ENCODE measurements at places on chromosomes 1 and 21. TPM values are rescaled to one million over a fixed set of nuclear protein-coding genes. Genes with fewer than 3 reads are reported as not detected.

GRCh38 chr1:231393668-231394067, 28.4 kb downstream of the EGLN1 start:
- H3K27ac ChIP-seq = peak overlapping the region; percentile 31
- DNase-seq = no peak
- peaks cover 62% of the 10 kb centered on the region for H3K4me1 ChIP-seq
- no peak overlapping the region for H3K4me3 ChIP-seq

DNA sequence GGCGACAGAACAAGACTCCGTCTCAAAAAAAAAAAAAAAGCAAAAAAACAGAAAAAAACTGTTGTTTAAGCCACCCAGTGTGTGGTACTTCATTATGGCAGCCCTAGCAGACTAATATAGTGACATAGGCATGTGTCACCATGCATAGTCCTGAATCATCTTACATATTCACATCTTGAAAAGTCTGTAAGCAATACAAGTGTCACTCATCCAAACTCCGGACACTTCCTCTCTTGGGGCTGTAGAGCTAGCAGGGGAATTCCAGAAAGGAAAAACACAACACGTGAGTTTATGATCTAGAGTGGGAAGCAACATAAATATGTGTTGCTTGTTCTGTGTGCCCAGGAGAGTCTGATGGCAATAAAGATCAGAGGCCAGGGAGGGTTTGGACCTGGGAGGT, 81.6 kb upstream of the KCNE2 start:
- H3K27ac ChIP-seq = no peak overlapping the region
- no peak overlapping the region for H3K4me3 ChIP-seq
- H3K4me1 ChIP-seq = no peaks in the 10 kb centered on the region
- DNase-seq = peak; percentile 61
- no peaks in the 10 kb centered on the region for H3K27me3 ChIP-seq

DNA sequence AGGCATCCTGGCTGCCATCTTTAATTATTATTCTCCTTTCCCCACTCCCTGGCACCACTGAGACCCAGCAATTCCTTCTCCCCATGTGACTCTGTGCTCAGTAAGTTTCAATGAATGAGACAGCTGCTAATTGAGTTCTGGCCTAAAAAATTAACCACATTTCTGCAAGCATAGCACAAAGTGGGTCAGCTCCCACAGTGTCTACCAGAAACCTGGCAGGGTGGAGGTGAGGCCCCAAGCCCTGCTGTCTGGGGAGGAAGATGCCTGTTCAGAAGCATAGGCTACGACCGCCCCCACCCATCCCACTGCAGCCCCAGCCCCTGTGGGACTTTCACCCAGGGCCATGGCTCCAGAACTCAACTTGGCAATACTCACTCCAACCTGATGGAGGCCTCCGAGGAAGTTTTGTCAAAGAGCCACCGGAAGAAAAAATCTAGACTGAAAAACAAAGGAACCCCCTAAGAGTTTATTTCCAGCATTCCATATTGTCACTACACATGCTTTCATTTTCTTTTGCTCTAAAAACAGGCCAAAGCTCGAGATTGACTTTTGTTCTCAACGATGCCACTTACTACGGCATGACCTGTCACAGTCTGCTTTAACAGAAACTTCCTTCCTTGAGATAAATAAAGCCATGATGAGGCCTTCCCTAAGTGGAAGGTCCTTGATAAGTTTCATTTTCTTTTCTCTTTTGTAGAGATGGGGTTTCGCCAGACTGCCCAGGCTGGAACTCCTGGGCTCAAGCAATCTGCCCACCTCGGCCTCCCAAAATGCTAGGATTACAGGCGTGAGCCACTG, 26.5 kb downstream of the TMEM63A start:
- DNase-seq = no peak
- no peak overlapping the region for H3K27ac ChIP-seq
- H3K27me3 ChIP-seq = no peaks in the 10 kb centered on the region
- H3K4me3 ChIP-seq = no peak overlapping the region
- peaks cover 6% of the 10 kb centered on the region for H3K36me3 ChIP-seq

DNA sequence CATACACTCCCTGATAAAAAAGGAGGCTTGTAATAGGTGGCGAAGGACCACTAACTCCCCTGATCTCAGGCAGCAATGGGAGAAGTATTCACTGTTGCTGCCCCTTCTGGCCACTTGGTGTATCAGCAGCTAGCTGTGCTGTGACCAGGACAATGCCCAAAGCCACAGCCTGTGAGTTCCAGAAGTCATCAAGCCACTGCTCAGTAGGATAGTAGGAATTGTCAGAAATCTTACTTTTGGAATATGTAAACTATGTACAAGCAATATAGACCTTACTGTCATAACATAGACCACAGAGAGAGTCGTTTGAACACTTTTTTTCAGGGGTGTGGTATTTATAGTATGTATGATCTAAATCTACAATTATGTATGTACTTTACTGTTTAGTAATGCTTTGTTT, 248.3 kb upstream of the CAMK1G start:
- peak; percentile 62 for DNase-seq
- no peaks in the 10 kb centered on the region for H3K36me3 ChIP-seq
- peaks cover 13% of the 10 kb centered on the region for H3K27me3 ChIP-seq
- H3K27ac ChIP-seq = no peak overlapping the region
- H3K4me3 ChIP-seq = no peak overlapping the region

DCDC2B gene
- not detected for total RNA-seq

- 0 out of 2 replicates have a peak, but pooled peaks cover 10% of the 10 kb centered on the region for H3K4me1 ChIP-seq
- DNase-seq = no peak
- H3K36me3 ChIP-seq = no peaks in the 10 kb centered on the region
- H3K4me3 ChIP-seq = no peak within 1 kb of the TSS
These were observed at the start of gene IL10 for GRCh38 chr1:206772243-206772937. TSS of gene IL10 (minus strand) at chr1:206772494. CDS start at chr1:206772435, 59 bp downstream.

- H3K36me3 ChIP-seq = no peaks in the 10 kb centered on the region
- no peaks in the 10 kb centered on the region for H3K4me1 ChIP-seq
- DNase-seq = no peak
These were observed 361.8 kb downstream of the NEGR1 start for GRCh38 chr1:71920556-71920955.

DNA sequence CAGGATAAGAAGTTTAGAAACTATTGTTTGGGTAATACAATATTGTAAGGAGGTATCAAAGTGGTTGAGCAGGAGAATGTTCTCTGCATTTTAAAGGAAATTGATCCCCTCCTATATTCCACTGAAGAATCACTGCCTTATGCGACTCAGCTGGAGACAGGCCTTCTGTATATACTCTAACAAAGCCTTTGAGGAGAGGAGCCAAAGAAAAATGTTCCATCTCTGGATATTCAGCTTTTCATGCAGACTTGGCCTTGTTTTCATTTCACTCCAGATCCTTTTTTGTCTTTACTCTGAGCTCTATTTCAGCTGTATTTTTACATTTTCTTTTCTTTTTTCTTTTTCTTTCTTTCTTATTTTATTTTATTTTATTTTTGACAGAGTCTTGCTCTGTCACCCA, 42.1 kb upstream of the S1PR1 start:
- H3K4me3 ChIP-seq = no peak overlapping the region
- peaks cover 9% of the 10 kb centered on the region for H3K4me1 ChIP-seq
- H3K36me3 ChIP-seq = no peaks in the 10 kb centered on the region
- no peaks in the 10 kb centered on the region for H3K27me3 ChIP-seq

- H3K36me3 ChIP-seq = peaks cover 24% of the 10 kb centered on the region
- no peaks in the 10 kb centered on the region for H3K27me3 ChIP-seq
- DNase-seq = no peak
- no peak overlapping the region for H3K4me3 ChIP-seq
- H3K4me1 ChIP-seq = peaks cover 8% of the 10 kb centered on the region
These were observed 30.3 kb upstream of the KCNQ4 start for GRCh38 chr1:40753142-40753882.

PAPPA2 gene
- 7.0 TPM for total RNA-seq

DNA sequence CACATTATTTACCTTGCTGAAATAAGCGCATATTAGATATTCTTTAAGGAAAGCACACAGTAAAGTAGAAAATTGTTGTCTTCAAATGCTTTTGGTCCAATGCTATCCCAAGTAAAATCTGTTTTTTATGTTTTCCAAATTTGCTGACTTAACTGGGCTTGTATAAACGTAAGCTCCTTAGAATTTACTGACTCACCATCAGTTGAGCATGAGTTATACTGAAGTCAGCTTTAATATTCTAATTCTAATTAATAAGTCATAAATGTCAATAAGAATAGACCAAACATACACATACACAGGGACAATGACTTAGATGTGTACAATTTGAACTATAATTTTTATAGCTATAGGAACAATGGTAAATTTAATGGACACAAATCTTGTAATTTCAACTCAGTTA, 319.2 kb downstream of the TPR start:
- DNase-seq = peak; percentile 54
- no peak overlapping the region for H3K4me3 ChIP-seq
- no peak overlapping the region for H3K27ac ChIP-seq
- H3K36me3 ChIP-seq = no peaks in the 10 kb centered on the region
- H3K27me3 ChIP-seq = no peaks in the 10 kb centered on the region
- peaks cover 25% of the 10 kb centered on the region for H3K4me1 ChIP-seq

GRCh38 chr1:116360429-116361173, 12.4 kb upstream of the ATP1A1 start:
- no peak overlapping the region for H3K27ac ChIP-seq
- no peaks in the 10 kb centered on the region for H3K36me3 ChIP-seq
- peak; percentile 51 for DNase-seq
- no peaks in the 10 kb centered on the region for H3K4me1 ChIP-seq
- no peaks in the 10 kb centered on the region for H3K27me3 ChIP-seq

SLC35F3 gene
- total RNA-seq = 1.4 TPM

DNA sequence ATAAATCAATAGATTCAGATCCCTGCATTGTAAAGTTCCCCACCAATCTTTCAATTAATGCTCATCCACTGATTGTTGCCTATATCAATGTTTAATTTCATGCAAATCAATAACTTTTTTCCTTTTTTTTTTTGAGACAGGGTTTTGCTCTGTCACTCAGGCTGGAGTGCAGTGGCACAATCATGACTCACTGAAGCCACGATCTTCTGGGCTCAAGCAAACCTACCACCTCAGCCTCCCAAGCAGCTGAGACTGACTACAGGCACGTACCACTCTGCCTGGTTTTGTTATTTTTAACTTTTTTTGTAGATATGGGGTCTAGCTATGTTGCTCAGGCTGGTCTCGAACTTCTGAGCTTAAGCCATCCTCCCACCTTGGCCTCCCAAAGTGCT, 25.7 kb downstream of the DIO1 start:
- DNase-seq = peak; percentile 51
- H3K27ac ChIP-seq = 0 out of 2 replicates have a peak overlapping the region, but pooled peaks have one; percentile 12
- H3K4me3 ChIP-seq = no peak overlapping the region
- H3K27me3 ChIP-seq = no peaks in the 10 kb centered on the region

CEPT1 gene
- 29.5 TPM for total RNA-seq

DNA sequence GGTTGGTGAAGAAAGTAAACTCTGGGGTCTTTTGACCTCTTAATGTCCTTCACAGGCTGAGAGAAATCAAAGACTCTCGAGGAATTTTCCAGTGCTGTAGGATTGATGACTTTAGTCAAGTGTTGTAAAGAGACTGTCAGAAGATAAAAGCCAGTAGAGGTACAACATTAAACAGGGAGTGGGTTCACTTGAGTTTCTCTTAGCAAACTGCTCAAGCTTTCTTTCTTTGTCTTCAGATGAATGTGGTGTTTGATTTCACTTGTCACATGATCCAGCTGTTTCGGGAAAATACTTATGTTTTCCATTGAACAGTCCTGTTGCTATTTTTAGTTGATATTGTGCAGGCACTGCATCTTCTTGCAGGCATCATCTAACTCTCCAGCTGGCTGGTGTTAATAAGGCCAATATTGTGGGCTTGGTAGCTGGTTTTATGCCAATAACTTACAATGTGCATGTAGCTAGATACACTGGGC, 45.6 kb downstream of the XCL2 start:
- no peaks in the 10 kb centered on the region for H3K27me3 ChIP-seq
- no peak overlapping the region for H3K4me3 ChIP-seq
- DNase-seq = peak; percentile 26
- no peak overlapping the region for H3K27ac ChIP-seq

- H3K4me3 ChIP-seq = no peak overlapping the region
- no peak overlapping the region for H3K27ac ChIP-seq
- no peaks in the 10 kb centered on the region for H3K36me3 ChIP-seq
- H3K4me1 ChIP-seq = no peaks in the 10 kb centered on the region
- H3K27me3 ChIP-seq = 0 out of 2 replicates have a peak, but pooled peaks cover 1% of the 10 kb centered on the region
- no peak for DNase-seq
These were observed 4.2 kb upstream of the TMEM183A start for GRCh38 chr1:203002951-203003350.

DNA sequence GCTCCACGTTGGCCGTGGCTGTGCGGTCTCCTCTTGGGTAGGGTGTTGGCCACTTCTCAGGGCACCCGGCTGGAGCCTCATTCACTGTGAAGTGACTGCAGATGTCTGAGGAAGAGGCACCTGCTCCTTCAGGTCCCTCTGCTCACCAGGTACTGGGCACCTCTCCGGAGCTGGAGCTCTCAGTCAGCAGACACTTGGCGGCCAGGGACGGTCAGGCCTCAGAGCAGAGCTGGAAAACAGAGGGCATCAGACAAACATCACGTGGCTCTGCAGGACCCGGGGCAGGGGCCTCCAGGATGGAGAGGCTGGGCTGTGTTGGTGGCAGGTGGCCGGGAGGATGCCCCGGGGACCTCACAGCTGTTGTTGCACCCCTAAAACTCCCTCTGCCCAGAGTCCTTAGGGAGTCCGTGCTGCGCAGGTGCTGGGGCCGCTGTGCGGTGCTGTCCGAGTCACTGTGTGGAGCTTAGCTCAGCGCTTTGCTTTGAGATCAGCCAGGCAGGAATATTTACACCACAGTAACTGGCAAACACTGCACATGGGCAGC, 59.7 kb downstream of the SLX9 start:
- H3K27me3 ChIP-seq = no peaks in the 10 kb centered on the region
- no peak overlapping the region for H3K4me3 ChIP-seq
- peaks cover 4% of the 10 kb centered on the region for H3K4me1 ChIP-seq
- H3K27ac ChIP-seq = no peak overlapping the region
- DNase-seq = no peak
- H3K36me3 ChIP-seq = no peaks in the 10 kb centered on the region

DNA sequence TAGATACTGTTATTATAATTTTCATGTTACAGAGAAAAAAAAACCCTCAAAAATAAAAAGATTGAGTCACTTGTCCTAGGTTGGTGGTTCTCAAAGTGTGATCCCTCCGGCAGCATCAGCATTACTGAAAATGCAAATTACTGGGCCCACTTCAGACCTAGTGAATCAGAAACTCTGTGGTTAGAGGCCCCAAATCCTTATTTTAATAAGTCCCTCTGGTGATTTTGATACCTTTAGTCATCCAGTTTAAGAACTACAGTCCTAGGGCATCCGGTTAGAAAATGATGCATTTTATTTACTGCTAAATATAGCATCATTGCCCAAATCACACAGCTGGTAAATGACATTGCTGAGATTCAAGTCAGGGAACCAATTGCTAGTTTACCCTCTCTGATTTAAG, 203.7 kb upstream of the RUNX1 start:
- H3K27ac ChIP-seq = peak overlapping the region; percentile 75
- no peak overlapping the region for H3K4me3 ChIP-seq
- peaks cover 55% of the 10 kb centered on the region for H3K4me1 ChIP-seq
- DNase-seq = peak; percentile 89
- H3K36me3 ChIP-seq = no peaks in the 10 kb centered on the region
- no peaks in the 10 kb centered on the region for H3K27me3 ChIP-seq

DNA sequence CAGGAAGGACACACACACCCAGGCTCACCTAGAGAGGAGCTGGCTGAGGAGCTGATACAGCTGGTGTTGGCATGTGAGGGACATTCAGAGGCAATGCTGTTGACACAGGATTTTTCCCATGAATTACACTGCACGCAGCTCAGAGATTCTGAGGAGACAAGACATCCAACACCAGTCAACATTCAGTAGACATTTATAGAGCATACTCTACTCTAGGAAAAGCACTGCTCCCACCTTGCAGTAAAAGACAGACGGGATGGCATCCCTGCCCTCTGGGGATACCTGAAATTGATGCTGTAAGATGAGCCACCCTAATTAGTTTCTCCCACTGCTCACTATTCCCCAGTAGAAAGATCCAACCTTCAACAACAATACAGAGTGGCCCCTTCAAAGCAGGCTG, 5.1 kb downstream of the LYPD8 start:
- H3K4me3 ChIP-seq = no peak overlapping the region
- no peaks in the 10 kb centered on the region for H3K36me3 ChIP-seq
- no peak for DNase-seq
